Stimulated activated CD8-positive, alpha-beta memory T cell treated with anti-CD3 and anti-CD28 coated beads, Interleukin-4, amount 100 ng/mL, for 24 hours (primary cell): ENCODE measurements at places on chromosomes 6 and 20.

- no peak for DNase-seq
These were observed 161.0 kb downstream of the KHDC1L start for GRCh38 chr6:73064266-73064665.

DNA sequence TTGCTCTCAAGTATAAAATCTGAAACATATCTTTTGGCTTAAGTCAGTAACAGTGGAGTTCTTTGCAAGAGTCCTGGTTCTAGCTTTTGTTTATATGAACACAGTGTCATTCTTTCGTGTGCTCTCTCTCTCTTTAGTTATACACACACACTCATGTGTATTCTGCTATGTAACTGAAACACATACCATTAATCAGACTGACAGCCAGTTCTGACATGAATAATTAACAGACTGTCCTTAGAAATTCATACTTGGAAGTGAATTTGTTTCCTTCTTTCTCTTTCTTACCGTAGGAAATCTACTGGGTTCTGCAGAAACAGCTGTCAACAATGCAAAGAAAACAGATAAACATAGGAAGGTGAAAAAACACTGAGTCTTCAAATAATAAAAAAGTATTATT lies 2.5 kb downstream of the MCM9 start:
- no peak for DNase-seq

GRCh38 chr6:131781687-131782086 lies 26.1 kb upstream of the ENPP1 start:
- DNase-seq = no peak

- no peak for DNase-seq
These were observed 4.4 kb downstream of the CEP85L start for GRCh38 chr6:118646977-118647376.

GRCh38 chr6:133630651-133631050 lies 258.3 kb upstream of the TCF21 start:
- no peak for DNase-seq

DNA sequence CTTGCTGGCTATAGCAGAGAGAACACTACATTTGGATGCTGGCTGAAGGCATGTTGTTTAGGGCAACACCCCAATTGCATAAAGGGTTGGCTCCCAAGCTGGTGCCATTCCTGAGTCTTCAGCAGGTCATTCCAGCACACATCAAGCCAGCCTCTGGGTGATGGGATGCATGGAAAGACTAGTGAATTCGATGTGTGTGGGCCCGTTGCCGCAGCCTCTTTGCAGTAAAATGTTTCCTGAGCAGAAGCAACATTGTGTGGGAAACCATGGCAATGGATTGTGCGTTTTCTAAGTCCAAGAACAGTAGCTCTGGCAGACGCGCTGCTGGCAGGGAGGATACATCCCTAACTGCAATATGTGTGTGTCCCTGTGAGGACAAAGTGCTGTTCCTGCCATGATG lies 142.4 kb upstream of the SLC24A3 start:
- no peak for DNase-seq

DNA sequence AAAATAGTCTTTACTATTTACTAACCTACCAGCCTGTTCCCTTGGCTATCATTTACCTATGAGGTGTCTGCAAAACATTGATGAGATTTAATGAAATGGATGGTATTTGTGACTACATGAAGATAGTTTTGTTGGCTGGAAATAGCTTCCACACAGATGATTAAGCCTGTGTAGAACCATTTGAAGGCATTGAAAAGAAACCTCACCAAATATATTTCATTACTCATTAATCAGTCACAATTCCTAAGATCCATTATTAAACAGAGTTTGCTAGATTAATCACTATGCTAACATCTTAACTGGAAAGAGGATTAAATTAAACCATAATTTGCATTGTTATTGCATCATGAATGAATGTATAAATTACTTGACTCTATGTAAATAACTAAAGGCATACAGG lies 560.3 kb downstream of the BMP2 start:
- DNase-seq = no peak

DNA sequence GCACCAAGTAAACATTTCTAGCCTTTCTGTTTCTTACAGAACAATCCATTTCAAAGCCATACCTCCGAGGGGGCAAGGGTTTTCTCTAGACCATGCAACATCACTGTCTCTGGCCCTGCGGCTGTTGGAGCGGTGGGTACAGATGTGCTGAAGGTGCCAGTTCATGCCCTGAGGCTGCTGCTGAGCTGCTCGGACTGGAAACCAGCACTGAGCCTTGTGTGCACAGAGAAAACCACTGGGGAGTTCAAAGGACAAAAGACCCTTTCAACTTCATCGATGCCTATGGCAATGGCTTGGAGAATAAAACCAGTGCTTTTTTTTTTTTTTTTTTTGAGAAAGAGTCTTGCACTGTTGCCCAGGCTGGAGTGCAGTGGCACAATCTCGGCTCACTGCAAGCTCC lies 93.3 kb upstream of the IYD start:
- no peak for DNase-seq

- DNase-seq = no peak
These were observed 88.4 kb upstream of the CEP85L start for GRCh38 chr6:118739696-118740353.

DNA sequence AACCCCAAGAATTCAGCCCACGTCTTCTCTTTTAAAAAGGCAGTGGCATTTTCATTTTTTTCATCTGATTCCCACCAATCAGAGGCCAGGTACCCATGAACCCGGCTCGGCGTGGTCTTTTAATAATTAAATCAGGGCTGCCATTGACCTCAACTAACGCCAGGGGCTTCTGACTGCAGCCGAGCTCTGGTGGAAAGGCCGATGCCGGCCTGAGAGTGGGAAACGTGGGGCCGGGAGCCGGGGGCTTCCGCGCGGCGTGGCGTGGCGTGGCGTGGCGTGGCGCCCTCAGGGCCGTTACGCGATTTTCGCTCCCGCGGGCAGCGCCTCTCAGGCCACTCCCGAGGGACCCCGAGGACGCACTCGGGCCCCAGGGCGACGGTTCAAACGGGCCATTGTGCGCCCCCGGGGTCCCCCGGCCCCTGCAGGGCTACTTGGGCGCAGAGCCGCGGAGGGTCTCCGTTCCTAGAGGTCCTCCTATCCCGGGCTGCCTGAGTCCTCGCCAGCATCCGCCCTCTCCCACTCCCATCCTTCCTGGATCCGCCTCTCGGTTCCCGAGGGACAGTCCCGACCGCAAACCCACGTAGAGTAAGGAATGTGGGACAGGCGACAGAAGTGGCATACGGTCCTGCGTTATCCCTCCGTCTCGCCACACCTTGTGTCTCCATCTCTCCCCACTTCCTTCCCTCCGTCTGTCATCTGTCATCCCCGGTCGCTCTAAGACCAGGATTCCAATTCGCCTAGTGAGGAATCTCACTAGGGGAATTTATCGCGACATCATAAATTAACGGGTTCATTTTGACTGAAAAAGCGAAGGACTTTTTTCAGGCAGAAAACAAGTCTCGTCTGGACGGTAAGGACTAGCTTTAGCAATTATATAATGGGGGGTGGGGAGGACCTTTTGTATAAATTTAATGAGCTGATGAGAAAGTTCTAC lies 876 bp upstream of the TBPL1 start:
- DNase-seq = peak; percentile 21

- DNase-seq = no peak
These were observed 13.8 kb upstream of the MMP9 start for GRCh38 chr20:45994761-45995493.

GRCh38 chr6:116666869-116667268 lies 1.7 kb downstream of the ZUP1 start:
- DNase-seq = no peak

DNA sequence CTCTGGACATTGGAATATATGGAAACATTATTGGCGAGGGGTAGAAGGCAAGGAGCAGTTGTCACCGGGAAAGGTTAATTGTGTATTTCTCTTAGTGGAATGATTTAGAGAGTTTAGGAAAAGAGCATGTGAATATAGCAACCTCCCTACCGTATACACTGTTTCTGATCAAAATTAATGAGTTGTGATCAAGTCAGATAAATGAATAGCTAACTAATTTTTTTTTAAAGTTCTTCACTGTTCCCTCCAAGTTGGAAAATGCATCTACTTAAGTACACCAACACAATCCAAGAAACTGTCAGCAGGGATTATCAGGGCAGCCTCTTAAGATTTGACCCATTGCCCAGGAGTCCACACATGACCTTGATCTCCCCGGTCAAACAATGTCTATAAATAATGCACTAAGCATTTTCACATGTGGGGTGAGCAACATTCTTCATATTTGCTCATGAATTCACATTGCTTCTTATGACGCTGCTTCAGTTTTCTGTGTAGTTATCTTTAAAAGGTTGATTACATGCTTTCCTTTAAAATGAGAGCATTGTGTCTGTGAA lies 680.8 kb upstream of the NRSN1 start:
- no peak for DNase-seq

- no peak for DNase-seq
These were observed 374.9 kb upstream of the NOX3 start for GRCh38 chr6:155830531-155830930.

DNA sequence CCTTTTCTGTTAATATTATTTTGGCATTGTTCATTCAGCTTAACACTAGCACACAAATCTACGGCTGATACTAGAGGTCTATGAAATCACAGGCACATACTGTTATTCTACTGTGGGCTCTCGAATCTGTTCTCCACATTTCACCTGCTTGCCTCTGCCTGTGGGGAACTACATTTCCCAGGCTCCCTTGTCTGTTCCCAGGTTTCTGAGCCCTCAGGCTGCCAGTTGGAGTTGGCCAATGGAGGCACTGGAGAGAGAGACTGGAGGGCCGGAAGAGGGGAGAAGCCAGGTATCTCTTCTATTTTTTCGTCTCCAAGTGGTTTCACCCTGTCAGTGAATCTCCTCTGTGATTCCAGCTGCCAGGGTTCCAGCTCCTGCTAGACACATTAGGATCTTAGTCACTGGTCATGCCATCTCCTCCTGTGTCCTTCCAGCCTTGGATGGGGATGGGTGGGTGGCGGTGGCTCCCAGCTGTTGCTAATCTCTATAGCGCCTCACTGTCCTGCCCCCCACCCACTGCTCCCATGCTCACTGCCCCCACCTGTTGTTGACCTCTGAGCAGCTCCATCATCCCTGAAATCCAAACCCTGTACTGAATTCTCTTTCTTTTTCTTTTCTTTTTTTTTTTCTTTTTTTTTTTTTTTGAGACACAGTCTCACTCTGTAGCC lies 188.2 kb downstream of the LRFN2 start:
- no peak for DNase-seq

- no peak for DNase-seq
These were observed 67.9 kb downstream of the CGA start for GRCh38 chr6:87027021-87027420.

- DNase-seq = no peak
These were observed 53.2 kb downstream of the EIF2S2 start for GRCh38 chr20:34058831-34059230.

GRCh38 chr6:70219943-70220613 lies 82.8 kb downstream of the COL9A1 start:
- no peak for DNase-seq

DNA sequence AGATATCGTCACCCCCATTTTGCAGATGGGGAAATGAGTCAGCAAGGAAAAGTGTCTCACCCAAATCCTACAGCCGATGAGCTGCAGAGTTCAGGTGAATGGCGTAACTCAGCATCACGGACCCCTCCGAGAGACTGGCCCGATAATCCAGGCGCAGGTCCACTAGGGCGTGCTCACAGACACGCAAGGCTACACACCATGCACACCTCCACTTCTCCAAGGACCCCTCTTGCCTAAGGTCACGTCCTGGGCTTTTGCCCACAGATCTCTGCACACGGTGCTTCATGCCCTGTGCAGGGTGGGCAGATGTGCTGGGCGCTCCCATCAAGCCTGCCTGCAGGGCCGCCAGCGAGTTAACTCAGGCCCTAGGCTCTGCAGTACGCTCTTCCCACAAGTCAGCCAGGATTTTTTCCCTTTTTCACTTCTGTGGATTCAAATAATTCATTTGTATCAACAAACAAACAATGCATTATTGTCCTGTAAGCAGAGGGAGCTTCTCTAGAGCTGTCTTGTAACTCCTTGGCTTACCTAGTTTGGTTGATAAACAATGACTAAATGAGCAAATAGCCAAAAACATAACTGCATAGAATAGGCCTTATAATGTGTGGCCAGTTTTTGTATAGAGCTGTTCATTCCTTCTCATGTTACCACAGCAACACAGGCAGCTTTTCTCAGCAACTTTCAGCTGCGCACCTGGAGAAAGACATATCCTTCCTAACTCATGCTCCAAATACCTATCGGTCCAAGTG lies 139.1 kb downstream of the AGPAT4 start:
- DNase-seq = no peak

GRCh38 chr6:70538376-70538775 lies 28.4 kb upstream of the SDHAF4 start:
- no peak for DNase-seq

DNA sequence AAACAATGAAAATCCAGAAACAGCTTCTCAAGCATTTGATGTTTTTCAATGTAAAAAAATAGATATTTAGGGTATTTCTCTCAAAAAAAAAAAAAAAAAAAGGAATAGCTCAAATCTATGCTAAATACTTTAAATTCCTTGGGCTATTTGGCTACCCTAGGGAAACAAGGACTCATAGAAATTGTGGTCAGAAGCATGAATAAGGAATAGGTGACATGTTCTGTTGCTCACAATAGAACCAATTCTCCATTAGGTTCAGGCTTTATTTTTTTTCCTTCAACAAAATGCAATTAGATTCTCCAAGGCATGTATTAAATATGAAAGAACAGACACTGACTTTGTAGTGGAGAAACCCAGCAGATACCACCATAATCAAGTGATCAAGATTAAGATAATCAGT lies 904.3 kb upstream of the FLRT3 start:
- DNase-seq = no peak

DNA sequence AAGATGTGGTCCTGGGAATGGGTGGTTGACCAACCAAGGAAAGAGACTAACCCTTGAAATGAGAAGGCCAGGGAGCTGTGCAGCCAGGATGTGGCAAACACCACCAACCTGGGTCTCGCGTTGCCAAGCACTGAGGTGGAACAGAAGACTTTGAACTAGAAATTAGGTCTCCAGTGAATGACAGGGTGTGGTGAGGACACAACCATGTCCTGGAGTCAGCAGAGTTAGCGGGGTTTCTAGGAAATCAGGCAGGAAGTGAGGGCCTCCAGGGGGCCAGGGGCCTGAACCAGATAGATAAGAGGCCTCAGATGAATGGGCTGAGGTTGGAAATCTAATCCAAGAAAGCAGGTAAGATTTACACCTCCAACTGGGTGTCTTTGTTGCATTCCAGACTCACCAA lies 353.3 kb upstream of the ARID1B start:
- DNase-seq = no peak

- no peak for DNase-seq
These were observed 25.1 kb upstream of the TCFL5 start for GRCh38 chr20:62886709-62887058.

DNA sequence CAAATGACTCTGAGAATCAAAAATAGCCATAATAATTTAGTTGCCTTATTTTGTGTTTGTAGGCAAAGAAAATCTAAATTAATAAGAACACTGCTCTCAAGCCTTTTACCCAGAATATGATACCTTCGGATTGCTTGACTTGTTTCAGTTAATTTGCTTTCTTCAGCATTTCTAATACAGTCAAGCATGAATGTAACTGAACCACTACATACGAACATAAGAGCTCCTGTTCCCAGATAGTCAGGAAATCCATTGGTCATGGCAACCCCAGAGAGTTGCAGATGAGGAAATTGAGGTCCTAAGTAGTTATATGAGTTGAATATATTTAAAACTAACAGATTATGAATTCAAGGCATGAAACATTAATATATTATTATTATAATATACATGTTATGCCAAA lies 2.9 kb downstream of the FRK start:
- DNase-seq = no peak

GRCh38 chr20:58938541-58938940 lies 42.5 kb upstream of the NELFCD start:
- DNase-seq = no peak

- peak; percentile 58 for DNase-seq
These were observed 131.8 kb downstream of the TIAM2 start for GRCh38 chr6:155126727-155127439.

- DNase-seq = no peak
These were observed 148.2 kb upstream of the MLN start for GRCh38 chr6:33952016-33952415.
